Eye (tissue), 1 donor: ENCODE measurements at places on chromosomes 3 and 15.

DNA sequence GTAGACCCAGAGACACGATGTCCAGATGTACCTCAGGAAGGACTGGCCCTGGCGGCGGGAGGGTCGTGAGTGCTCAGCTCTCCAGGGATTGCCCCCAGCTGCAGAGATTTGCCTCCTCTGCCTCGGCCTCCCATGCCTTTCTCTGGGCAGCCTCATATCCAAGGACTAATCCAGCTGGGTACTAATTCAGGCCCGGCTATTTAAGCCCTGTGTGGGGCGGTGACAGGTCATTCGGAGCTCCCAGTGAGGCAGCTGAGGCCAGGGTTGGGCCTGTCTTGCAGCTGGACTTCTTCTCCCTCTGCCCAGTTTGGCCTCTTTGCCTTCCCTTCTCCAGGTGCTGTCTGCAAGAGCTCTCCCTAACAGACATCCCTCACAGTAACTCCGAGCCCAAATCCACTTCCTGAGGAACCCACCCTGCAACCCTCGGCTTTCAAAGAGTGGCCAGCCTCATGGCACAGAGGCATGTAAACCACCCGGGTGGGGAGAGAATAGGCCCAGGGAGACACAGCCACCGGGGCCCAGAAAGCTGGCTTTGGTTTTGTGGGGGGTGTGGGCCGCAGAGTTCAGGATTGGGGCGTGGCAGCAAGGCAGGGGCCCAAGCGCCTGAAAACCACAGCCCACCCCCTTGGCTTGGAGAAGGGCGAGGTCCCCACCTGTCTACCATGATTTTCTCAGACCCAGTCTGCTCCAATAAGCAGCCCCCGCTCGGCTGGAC lies 85.8 kb downstream of the PPCDC start:
- no peak for DNase-seq

GRCh38 chr3:146160964-146161662 lies at the start of gene PLOD2:
Gene PLOD2 (minus strand): TSS chr3:146161184. CDS start chr3:146160989, 195 bp downstream.
- peak; percentile 93 for DNase-seq

DNA sequence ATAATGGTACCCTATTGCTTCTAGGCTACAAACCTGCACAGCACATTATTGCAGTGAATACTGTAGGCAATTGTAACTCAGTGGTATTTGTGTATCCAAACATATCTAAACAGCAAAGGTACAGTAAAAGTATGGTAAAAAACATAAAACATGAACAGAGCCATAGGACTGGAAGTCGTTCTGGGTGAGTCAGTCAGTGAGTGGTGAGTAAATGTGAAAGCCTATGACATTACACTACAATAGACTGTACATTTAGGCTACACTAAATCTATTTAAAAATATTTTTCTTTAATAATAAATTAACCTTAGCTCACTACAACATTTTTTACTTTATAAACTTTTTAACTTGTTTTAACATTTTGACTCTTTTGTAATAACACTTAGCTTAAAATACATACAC lies 21.3 kb downstream of the RAB6B start:
- no peak for DNase-seq

DNA sequence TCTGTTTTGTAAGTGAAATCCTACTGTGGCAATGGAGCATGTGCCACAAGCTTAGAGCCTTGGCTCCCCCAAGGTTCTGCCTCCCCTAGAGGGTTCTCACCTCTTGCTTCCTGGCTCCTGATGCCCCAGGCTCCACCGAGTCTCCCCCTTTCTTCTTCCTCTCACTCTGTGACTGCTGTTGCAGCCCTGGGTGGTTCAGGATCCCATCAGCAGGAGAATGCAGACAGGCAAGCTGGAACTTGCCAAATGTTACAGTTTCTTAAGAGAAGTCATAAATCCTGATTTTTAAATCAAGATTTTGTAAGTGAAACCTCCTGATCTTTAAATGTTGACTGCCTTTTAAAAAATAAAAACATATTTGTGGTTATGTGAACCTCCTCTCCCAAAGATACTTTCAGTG lies 133.9 kb downstream of the CCNL1 start:
- DNase-seq, result no peak

DNA sequence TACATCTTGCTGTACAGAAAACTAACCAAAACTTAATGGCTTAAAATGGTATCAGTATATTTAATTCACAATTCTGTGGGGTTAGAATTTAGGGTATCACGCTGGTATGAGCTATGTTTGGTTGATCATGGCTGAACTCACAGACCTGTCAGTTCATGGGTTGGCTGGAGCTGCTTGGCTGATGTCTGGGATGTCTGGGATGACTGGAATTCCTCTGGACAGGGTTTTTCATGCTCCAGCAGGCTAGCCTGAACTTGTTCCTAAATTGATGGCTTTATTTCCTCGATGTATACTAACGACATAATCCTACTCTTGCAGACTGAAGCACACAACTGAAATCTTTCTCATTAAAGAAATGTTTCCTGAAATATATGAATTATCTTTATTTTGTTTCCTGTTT lies 338.9 kb upstream of the GBE1 start:
- DNase-seq, result peak; percentile 48
